ENCODE measurements at places on chromosomes 7 and 10.

DNA sequence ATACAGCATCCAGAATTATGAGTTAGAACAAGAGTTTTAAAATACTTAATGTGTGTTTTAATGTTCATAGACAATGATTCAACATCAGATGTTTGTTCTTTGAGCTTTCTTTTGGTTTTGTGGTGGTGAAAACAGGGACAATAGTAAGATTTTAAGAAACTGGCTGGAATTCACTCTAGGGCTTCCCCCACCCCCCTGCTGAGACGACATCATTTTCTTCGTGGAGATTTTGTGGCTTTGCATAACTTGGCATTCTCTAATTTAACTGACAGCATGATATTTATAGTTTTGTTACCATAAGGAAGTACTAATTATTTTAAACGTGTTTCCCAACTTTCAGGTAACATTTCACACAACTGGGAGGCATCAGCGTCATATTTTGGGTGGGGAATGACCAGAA lies 184.1 kb downstream of the BICC1 start:
- DNase-seq = peak; percentile 34
- no peak overlapping the region for H3K27ac ChIP-seq
- no peaks in the 10 kb centered on the region for H3K36me3 ChIP-seq
- no peaks in the 10 kb centered on the region for H3K27me3 ChIP-seq
- no peak overlapping the region for H3K4me3 ChIP-seq

DNA sequence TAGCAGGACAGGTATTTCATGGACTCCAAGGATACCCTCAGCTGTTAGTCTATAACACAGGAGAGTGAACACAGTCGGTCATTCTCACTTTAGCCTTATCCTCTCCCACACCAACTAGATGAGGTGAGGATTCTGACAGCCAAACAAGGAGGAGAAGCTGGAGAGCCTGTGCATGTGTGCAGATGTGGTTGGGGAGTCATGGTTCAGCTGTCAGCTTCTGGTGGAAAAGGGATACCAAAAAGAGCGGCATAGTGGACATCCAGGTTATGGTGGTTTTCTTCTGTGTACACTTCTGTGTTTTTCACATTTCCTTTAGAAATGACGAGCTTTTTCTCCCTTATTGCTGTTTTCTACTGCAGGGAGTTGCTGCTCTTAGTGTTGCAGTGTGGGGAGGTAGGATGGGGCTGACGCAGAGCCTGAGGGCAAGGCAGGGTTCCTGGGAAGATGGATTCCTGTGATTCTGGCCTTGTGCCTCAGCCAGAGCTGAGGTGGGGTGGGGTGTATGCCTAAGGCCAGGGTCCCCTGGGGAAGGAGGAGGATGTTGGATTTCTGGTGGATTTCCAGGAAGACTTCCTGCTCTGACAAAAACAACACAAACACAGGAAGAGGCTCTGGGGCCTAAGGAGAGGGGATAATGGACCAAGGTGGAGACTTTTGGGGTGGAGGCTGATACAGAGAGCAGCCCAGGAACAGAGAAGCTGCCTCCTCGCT lies 26.6 kb downstream of the PLAU start:
- H3K27me3 ChIP-seq = no peaks in the 10 kb centered on the region
- H3K4me3 ChIP-seq = no peak overlapping the region
- no peak for DNase-seq
- peaks cover 7% of the 10 kb centered on the region for H3K4me1 ChIP-seq

GRCh38 chr7:3453398-3453797 lies 152.3 kb downstream of the SDK1 start:
- peaks cover 15% of the 10 kb centered on the region for H3K4me1 ChIP-seq
- H3K36me3 ChIP-seq = no peaks in the 10 kb centered on the region
- no peak for DNase-seq
- no peak overlapping the region for H3K27ac ChIP-seq

DNA sequence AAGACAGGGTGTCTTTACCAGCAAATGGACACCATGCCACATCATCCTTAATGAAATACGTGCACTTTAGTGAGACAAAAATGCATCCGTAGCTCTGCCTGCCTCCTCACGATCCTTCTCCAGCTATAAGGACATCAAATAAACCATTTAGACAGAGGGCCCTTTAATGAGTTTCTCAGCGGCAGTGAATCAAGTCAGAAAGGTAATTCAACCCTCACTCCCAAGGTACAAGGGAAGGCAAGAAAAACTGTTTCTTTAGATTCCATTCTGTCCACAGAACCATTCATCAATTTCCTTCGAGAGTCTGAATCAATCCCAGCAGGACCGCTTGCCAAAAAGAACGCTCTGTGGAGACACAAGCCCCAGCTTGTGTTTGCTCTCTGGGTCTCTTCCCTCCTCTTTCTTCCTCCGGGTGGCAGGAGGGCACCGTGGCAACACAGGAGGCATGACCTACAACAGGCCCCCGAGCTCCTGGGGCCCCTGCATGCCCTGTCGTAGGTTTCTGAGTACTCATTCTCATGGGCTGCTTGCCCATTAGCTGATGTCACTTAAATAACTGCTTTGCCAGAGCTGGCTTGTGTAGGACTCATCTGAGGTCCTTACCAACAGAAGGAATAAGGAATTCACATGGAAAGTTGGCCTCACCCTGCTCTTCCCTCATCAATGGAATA lies 297.8 kb upstream of the PRKCQ start:
- no peaks in the 10 kb centered on the region for H3K4me1 ChIP-seq
- no peaks in the 10 kb centered on the region for H3K27me3 ChIP-seq

DNA sequence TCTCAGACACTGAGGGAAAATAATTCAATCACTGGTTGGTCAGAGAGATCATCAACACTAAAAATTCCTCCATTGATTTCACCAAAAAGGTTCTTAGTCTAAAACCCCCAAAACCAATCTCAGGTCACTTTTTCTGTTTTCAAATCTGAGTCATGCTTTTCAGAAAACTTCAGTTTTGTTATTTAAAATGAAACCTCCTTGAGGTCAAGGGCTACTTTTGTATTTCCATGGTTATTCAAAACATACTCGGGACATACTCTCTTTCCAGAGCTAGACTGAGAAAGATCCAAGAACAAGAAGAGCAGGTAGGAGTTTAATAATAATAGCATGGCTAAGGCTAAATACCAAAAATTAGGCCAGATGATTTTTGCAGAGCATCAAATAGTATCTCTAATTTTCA lies 152.8 kb downstream of the SDHAF3 start:
- H3K4me1 ChIP-seq = no peaks in the 10 kb centered on the region
- H3K27ac ChIP-seq = no peak overlapping the region

Measured in cardiac muscle cell (in vitro differentiated cells and primary cell).